Dorsolateral prefrontal cortex (tissue), 122 donors: ENCODE measurements at places on chromosomes 7 and 10. TPM values are rescaled to one million over a fixed set of nuclear protein-coding genes. Genes with fewer than 3 reads are reported as not detected.

Gene GSTO2
- total RNA-seq, result 17.1 TPM

Gene ORC5
- total RNA-seq, result 27.4 TPM

Gene SGCE
- total RNA-seq, result 76.9 TPM

Gene FOXP2
- 14.0 TPM for total RNA-seq

Gene CAMK1D
- 85.2 TPM for total RNA-seq
